Stimulated activated naive CD4-positive, alpha-beta T cell (primary cell): ENCODE measurements at places on chromosomes 7 and 10.
A peak's percentile ranks its signal among the peaks of the same experiment; 100 is the strongest.

DNA sequence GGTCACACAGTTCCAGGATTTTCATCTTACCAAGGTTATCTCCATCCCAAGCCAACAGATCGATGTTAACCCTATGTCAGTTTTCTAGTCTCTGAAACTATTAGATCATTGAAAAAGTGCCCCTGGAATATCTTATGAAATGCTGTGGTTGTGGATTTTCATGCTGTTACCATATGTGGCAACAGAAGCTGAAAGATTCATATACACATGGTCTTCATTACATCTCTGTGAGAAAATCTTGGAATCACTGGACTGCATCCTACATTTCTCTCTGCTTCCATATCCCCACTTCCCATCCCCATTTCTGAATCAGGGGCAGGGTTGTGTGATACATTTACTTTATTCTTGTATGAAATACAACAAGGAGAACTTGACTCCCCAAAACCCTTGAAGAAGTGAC lies 146.1 kb downstream of the SLC16A9 start:
- DNase-seq = no peak

- DNase-seq = no peak
These were observed 72.2 kb upstream of the EFCAB10 start for GRCh38 chr7:105653441-105654005.

- DNase-seq = peak; percentile 20
These were observed 59.1 kb downstream of the ARMC3 start for GRCh38 chr10:22986771-22987542.

DNA sequence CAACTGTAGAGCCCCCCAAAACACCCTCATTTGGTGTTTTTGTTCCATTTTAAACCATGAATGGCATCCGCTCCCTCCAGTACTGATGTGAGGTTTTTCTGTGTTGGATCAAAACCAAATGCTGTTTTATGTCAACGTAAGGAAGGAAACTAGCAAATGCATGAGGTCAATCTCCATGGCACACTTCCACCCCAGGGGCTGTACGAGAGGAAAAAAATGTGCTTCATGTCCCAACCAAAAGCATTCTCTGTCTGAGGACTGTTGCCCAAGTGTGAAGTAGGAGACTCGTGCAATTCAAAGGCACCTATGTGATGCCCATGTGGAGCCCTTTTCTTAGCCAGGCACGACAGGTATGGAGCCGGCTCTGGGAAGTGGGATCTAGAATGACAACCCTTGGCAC lies 180.3 kb upstream of the MKI67 start:
- DNase-seq = no peak

GRCh38 chr7:21773326-21773725 lies 172.4 kb downstream of the CDCA7L start:
- no peak for DNase-seq

DNA sequence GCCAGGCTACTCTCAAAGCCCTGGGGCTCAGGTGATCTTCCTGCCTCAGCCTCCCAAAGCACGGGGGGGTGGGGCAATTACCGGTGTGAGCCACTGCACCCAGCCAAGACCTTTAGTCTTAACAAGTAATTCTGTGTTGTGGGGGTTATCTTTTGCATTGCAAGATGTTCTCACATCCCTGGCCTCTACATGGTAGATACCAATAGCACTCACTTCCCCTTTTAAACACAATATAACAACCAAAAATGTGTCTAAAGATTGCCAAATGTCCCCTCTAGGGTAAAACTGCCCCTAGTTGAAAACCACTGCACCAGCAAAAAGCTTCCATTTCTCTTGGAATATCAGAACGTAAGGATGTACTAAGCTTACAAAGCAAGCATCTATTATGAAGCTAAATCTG lies 225.0 kb downstream of the CTNNA3 start:
- DNase-seq = no peak

GRCh38 chr10:44864051-44864450 lies 47.1 kb upstream of the TMEM72 start:
- DNase-seq = no peak

DNA sequence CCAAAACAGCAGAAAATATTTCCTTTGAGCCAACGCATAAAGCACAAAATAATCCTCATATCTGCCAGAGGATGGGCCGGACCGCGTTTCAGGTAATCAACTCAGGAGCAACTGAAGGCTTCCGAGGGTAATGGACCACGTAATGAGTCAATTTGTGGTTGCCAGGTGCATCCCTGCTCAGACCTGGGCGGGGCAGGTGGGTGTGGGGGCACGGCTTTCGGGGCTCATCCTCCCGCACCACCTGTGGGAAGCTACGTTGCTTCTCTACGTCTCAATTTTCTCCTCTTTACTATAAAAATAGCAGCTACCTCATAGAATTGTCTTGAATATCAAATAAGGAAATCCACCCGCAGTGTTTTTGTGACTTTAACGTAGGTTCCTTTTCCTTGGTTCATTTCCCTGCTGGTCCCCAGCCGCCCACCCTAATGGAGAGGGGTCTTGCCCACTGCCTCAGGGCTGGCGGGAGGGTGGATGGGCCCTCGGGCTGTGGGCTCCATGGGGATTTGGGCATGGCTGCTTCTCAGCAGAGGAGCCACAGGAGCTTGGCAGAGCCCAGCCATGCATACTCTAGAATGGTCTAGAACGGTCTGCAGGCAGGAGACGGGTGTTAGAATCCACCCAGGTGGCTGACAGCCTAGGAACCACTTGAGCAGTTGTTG lies 324.7 kb downstream of the ADARB2 start:
- DNase-seq = no peak

DNA sequence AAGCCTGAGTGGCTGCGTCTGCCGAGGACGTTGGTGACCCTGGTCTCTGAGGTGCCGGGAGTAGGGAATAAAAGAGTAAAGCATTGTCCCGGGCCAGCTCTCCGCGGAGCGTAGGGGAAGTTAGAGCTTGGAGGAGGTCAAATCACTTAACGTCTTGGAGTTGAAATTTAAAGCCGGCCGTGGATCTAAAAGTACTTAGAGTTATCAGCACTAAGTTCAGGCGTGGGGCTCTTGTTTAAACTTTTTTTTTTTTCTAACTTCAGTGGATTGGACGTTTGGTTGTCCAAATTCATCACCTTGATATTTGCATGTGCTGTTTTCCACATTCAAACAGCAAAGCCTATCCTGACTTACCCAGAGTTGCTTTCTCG lies 700 bp downstream of the NIPSNAP2 start:
- no peak for DNase-seq

DNA sequence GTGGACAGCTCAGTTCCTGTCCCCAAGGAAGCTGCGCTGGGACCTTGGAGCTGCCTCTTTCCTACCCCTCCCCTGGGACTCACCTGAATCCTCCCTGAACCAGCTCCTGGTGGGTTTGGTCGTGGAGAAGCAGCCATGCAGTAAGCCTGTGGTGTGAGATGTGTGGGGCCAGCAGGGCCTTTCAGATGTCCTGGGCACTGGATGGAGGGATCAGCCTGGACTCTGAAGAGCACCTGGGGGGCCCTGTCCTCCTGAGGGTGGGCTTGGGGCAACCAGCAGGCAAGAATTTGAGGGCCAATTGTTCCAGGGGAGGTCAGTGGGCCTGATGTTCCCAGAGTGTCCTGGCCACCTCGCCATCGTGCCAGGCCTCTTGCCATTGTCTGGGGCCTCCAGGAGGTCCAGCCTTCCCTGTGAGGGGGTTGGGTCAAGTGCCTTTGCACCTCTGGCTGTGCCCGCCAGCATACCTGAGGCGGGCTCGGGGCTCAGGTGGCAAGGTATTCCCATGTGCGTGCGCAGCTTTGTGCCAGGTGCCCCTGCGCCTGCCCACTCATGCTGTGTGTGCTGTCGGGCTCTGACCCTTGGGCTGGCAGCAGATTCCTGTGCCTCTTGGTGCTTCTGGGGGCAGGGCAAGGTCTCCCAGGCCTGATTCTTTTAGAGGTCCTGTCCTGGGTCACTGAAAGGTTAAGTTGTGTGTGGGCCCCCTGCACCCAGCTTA lies 7.3 kb downstream of the TRIM8 start:
- DNase-seq = no peak

DNA sequence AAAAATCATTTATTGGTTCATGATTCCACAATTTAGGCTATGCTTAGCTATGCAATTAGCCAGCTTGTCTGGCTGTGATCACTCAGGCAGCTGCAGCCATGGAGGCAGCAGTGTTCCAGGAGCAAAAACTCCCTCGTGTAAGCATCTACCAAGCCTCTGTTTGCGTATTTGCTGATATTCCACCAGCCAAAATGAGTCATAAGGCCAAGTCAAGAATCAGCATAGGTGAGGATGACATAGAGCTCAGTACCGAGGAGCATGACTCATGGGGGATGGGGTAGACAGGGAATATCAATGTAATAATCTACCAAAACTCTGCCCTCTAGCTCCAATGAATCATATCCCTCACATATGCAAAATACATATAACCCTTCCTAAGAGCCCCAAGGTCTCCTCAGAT lies 63.3 kb downstream of the IMMP2L start:
- DNase-seq = no peak

- DNase-seq = no peak
These were observed 254.3 kb upstream of the LRRTM3 start for GRCh38 chr10:66671562-66671961.

- DNase-seq = no peak
These were observed 290.9 kb downstream of the CAMK1D start for GRCh38 chr10:12639996-12640944.

- DNase-seq = no peak
These were observed 122.4 kb downstream of the CTTNBP2 start for GRCh38 chr7:117750612-117751563.

GRCh38 chr7:132614428-132615318 lies 38.4 kb upstream of the PLXNA4 start:
- DNase-seq = no peak

DNA sequence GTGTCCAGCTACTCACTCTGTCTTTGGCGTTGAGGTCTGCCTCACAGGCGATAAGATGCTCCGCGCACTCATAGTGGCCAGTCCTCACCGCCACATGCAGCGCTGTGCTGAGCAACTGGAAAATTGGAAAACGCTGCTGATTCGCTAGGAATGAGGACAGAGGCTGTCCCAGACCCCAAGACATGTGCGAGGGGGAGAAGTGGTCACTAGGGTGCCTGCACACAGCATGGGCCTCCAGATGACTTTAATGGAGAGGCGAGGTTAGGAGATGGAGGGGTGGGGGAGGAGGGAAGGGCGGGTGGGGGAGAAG lies 5.2 kb downstream of the ANKRD1 start:
- DNase-seq = no peak
